Choroid plexus epithelial cell (primary cell): ENCODE measurements at places on chromosomes 3 and 15.
A peak's percentile ranks its signal among the peaks of the same experiment; 100 is the strongest.

DNA sequence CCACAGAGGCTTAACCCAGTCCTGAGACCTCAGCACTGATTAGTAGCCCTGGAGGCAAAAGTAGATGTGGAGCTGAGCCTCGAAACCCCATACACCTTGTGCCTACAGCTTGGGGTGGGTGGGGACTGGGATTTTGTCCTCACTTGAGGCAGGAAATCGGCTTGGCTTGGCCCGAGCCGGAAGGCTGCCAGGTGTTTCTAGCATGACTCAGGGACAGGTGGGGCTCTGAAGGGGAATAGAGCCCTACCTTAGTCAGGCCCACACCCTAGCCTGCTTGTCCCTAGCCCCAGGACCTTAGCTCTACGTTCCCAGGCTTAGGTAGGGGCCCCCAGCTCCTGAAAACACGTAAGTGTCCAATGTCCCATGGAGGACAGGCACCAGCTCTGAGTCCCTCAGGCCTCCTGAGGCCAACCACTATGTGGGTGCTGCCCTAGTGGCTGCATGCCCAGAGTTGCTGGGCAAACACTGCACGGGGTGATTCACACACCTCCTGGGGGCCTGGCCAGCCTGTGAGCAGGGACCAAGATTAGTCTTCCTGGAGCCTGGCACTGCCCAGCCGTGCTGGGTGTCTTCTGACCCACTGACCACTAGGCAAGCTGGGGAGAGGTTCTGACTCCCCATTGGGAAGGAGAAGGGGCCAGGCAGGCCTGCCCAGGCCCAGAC lies 3.1 kb downstream of the MST1R start:
- no peak for DNase-seq

- no peak for DNase-seq
These were observed 176.0 kb upstream of the TMCO5A start for GRCh38 chr15:37758412-37758811.

DNA sequence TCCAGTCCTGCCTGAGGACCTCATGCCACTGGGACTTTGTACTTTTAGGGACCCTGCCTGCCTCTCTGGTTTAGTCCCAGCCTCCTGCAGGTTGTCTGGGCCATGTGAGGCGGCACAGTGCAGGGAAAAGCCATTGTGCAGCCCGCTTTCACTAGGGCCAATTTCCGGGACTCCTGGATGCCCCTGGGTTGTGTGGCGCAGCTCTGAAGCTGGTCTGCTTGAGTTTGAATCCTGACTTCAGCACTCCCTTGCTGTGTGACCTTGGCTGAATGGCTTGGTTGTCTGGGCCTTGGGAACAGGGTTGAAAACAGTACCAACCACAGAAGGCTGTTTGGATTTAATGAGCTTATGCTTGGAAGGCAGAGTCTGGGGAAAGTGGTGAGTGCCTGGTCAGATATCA lies 8.3 kb downstream of the TEX264 start:
- DNase-seq: no peak

GRCh38 chr3:46947546-46947901 lies 29.0 kb downstream of the CCDC12 start:
- no peak for DNase-seq

GRCh38 chr3:58346368-58346767 lies 13.7 kb downstream of the PXK start:
- DNase-seq: no peak

DNA sequence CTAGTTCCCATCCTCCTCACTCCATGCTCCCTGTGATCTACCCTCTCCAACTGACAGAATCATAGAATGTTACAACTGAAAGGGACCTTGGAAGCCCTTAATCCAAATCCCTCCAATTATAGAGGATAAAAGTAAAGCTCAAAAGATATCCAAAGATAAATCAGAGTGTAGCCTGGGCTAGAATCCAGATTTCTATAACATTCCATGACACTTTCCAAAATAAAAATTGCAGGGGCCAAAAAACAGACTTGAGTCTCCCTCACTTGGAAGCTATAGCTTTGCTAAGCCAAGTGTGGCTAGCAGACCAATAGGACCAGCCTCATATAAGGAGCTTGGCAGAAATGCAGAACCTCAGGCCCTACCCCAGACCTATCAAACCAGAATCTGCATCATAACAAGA lies 148.1 kb downstream of the NTRK3 start:
- no peak for DNase-seq

GRCh38 chr15:101156509-101157159 lies 95.2 kb downstream of the CHSY1 start:
- peak; percentile 52 for DNase-seq

GRCh38 chr15:65184868-65185717 lies at the start of gene CLPX:
CLPX (minus strand) TSS chr15:65185342; CDS start chr15:65185153, 189 bp downstream.
- peak; percentile 93 for DNase-seq

- DNase-seq: peak; percentile 5
These were observed 36.3 kb upstream of the NECTIN3 start for GRCh38 chr3:111035316-111035715.

DNA sequence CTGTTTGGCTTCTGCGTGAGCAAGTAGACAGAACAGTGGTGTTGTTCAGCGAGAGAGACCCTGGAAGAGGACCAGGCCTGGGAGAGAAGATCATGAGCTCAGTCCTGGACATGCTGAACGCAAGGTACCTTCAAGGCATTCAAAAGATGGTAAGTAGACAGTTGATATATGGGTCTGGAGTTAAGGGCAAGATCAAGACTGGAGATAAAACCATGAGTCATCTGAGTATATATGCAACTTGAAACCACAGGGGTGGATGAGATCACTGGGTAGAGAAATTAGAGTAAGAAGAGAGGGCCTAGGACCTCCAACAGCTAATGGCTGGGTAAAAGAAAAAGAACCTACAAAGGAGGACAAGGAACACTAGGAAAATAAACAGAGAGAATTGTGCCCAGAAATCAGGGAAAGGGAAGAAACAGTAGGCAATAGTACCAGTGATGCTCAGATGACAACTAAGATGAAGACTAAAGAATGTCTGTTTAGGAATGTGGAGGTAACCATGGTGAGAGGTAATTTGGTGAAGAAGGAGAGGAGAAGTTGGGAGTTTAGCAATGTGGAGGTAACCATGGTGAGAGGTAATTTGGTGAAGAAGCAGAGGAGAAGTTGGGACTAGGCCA lies 343.2 kb upstream of the ADAMTS9 start:
- DNase-seq: peak; percentile 86
